ENCODE measurements at places on chromosomes 2 and 18.

GRCh38 chr18:64956465-64956864 is 794.3 kb upstream of the CDH7 start:
- DNase-seq, result no peak

DNA sequence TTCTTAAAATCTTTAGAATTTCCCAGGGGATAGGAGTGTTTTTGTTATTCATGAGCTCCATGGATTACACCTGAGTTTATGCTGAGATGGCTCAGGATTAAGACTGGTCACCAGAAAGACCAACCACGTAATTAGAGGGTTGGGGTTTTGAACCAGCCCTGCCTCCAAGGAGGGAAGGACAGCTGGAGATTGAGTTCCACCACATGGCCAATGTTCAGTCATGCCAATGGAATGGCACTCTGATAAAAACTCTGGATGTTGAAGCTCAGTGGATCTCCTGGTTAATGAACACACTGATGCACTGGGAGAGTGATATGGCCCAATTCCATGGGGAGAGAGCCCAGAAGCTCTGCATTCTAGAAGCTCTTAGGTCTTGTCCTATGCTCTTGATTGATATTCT is 38.7 kb upstream of the PTPN4 start:
- DNase-seq, result no peak

GRCh38 chr2:60513996-60514395 is 39.5 kb downstream of the BCL11A start:
- no peak for DNase-seq

DNA sequence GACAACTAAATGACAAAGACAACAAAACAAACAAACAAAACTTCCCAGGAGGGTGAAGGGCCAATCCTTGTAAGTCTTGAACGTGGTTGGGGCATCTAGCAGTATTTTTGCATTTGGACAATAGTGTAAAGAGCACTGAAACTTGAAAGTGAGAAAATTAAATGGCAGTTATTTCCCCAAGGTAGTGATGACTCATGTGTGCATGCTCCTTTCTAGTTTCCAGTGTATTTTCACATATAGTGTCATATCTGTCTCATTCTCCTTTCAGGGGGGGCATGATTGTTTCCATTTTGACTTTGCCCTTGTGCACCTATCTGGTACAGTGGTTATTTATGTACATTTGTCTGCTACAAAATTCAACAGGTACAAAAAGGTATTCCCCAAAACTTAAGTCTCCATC is 39.5 kb downstream of the CERS6 start:
- DNase-seq, result no peak

- no peak for DNase-seq
Observed at GRCh38 chr18:10312326-10313015, 142.0 kb upstream of the APCDD1 start.

GRCh38 chr2:68770271-68771111 is 35.9 kb downstream of the ARHGAP25 start:
- no peak for DNase-seq

DNA sequence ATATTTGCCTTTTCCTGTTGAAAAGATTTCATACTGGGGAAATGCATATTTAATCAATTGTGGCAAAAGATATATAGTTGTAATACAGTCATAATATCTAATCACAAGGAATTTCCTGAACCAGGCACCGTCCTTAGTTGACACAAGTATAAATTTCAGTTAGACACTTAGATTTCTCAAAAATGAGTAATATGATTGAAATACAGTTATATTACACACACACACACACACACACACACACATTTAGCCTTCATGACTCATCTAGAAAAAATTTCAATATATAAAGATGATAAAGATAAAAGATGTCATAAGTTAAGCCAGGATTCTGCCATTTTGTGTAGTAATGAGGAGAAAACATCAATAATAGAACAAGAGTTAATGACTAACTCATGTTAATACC is 258.4 kb upstream of the ZNF804A start:
- no peak for DNase-seq

DNA sequence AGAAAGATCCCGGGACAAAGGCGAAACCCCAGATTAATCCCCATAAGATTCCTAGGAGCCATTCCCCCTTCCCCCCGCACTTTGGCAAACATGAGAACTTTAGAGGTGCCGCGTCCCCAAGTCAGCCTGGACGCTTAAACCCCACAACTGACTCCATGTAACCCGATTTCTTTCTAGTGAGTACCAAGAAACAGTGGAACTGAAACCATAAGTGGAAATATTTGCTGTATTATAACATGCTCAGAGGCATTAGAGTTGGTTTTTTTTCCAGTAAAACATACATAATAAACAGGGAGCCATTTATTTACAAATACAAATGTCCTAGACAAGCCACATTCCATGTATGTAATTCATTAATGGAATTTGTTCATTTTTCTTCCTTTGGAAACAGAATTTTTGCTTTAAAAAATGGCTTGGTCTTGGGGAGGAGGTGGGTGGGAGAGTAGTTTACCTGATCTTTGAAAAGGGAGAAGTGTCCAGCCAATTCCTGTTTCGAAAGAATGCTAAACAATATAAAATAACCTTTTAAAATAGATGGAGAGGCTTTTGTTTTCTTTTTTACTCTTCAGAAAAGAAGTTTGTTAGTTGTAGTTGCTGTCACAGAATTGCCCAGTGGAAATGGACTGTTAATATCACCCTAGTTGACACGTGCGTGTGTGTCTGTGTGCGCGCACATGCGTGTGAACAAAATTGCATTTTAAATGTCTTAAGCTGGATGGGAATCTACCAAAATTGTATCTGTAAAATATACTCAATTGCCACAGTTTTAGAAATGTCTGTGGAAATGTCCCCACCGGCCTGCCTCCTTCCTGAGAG is 10.6 kb downstream of the POU3F3 start:
- no peak for DNase-seq

DNA sequence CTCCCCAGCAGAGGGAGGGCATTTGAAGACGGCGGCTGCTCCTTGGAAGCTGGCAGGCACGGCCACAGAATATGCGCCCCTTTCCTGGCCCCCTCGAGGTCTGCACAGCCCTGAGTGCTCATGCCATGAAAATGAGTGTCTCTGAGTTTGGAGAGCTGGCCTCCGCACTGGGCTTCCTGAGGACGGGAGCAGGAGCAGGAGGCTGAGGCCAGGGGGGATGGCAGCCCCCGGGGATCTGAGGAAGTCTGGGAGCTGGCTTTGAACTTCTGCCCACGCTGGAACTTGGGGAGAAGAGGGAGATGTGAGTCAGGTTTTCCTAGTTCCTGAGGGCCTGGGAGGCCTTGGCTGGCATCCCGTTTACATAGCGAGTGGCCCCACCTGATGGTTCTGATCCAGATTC is 47.0 kb downstream of the RRM2 start:
- no peak for DNase-seq

GRCh38 chr2:200693836-200694470 is 108.1 kb downstream of the AOX1 start:
- no peak for DNase-seq

GRCh38 chr2:191061381-191061980 is 47.5 kb upstream of the STAT1 start:
- no peak for DNase-seq

DNA sequence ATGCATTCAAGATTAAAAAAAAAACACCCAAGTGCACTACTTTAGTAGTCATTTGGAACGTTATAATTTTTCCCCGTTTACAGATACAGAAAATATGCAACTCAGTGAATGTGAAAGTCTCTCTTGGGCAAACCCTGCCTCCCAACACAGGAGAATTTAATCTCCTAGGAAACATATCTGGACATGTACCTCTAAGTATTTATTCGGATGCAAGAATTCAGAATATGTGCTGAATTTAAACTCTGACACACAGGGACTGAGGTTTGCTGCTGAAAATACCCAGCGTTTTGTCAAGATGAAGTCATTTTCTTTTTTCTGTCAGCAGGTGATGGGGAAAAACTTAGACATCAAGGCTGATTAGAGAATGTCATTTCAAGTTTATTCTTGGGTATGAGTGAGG is 105.4 kb downstream of the ACKR3 start:
- DNase-seq, result no peak

GRCh38 chr2:173874894-173875237 is 90.3 kb downstream of the SP3 start:
- DNase-seq, result no peak

DNA sequence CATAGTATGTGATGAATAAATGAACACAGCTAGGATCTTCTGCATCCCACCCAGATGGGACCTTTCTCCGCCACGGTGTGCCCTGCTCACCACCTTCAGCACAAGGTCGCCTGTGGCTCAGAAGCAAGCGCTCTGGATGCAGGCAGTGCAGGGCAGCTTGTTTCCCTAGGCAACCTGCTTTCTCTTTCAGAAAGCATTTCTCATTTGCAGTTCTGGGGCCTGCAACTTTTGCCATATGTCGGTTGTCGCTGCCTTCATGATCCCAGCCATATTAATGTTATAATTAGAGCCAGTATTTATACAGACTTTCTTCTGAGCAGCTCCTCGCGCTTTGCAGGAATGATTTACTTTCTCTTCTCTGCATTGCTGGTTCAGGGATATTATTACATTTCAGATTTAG is 692.8 kb downstream of the RNF144A start:
- DNase-seq, result no peak

DNA sequence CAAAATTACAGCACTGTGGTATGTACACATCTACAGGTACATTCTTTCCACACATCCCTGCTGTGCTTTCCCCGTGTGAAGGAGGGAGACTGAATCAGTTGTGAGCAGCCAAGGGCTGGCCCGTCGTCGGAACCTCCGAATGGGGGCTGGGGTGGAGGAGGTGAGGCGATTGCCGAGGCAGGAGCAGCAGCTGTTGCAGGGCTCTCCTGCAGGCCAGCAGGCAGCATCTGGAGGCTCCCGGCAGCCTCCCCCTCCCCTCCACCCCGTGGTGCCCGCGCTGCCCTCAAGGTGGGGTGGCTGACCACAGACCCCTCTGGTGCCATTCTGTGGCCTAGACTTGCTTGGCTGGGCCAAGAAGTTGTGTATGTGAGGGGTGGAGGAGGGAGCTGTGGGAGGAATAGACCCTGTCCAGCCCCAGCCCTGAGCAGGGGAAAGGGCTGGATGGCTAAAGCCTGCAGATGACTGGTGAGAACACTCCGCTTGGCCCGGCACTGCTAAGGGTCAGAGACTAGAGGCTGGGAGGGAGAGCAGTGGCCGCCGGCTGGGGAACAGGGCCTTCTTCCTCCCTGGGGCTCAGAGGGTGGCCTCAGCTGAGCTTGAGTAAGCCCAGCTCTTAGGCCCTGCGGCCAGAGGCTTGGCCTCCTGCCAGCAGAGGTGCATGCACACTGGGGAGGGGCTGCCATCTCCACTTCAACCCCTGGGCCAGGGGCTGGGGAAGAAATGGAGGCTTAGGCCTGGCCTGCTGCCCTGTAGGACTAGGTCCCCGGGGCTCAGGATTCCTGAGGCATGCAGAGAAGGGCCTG is 7.6 kb downstream of the STAMBP start:
- no peak for DNase-seq

DNA sequence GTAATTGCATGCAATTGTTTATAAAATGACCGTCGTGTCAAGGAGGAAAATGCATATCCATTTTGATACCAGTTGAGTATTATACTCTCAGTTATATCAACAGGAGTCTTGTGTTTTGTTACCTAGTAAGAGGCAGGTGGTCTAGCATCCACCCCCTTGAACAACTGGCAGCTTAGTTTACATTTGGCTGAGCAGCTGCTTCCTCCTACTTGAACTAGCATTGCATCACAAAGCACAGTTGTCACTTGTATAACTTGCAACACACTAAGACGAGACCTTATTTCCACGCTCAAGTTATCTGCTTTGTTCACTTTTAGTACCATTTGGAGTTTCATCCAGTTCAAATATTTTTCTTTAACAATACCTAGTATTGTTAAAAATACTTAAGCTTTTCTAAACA is 75.4 kb upstream of the UBE2E3 start:
- no peak for DNase-seq

DNA sequence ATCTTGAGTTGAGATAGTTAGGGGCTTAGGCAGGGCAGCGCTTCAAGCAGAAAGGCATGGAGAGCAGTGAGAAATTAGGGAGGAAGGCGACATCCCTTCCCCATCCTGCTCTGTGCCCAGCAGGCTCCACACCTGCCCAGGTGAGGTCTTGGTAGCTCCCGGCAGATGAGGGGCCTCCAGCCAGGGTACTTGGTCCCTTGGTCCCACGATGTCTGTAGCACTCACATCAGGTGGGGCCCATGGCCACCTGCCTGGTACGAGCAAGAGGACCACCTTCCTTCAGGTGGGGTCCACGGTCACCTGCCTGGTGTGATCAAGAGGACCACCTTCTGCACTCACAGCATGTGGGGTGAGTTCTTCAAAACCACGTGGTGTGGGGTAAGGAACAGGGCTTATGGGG is 91.2 kb downstream of the GALR1 start:
- DNase-seq, result no peak

- DNase-seq, result no peak
Observed at GRCh38 chr2:176978921-176979320, 233.7 kb upstream of the HNRNPA3 start.

GRCh38 chr2:239383036-239383758 is 17.6 kb downstream of the HDAC4 start:
- no peak for DNase-seq

GRCh38 chr2:114534116-114535084 is 92.0 kb downstream of the DPP10 start:
- DNase-seq, result no peak

DNA sequence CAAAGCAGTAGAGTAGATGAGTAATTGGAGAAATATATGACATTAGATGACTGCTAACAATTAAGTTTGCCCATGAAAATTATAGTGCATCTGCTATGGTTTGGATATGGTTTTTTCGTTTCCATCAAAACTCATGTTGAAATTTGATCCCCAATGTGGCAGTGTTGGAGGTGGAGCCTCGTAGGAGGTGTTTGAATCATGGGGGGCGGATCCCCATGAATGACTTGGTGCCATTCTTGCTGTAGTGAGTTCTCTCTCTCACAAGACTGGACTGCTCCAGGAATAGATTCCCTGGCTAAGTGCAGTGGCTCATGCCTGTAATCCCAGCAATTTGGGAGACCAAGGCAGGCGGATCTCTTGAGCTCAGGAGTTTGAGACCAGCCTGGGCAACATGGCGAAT is 9.7 kb upstream of the CUL3 start:
- DNase-seq, result no peak

DNA sequence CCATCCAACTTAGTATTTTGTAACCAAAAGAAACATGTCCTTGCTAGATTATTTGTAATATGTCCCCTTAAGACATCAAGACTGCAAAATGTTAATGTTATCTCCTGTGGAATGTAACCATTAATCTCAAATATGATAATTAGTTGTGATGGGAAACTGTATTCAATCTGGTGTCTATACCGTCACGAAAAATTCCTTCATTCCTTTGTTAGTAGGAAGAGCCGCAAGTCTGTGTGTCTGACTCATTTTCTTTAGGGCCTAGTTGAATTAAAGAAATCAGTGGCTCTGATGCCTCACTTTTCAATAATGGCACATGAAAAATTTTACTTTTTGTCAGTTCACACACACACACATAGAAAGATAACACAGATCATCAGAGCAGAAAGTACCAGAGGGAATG is 127.1 kb upstream of the CHAC2 start:
- no peak for DNase-seq
